GM18507 (cell line): ENCODE measurements at places on chromosomes 1 and 21.

DNA sequence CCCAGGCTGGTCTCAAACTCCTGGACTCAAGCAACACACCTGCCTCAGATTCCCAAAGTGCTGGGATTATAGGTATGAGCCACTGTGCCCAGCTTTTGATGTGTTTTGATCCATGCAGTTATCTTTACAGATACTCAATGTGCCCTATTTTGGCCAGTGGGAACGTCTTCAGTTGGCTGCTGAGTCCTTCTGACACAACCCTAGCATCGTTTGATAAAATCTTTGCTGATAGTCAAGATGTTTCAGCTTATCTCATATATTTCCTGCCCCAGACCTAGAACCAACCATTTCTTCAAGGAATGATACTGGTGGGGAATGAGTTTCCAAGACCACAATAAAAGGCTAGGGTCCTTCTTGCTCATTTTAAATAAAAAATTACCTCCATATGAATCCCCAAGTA lies 11.6 kb downstream of the POGZ start:
- no peak for DNase-seq

- no peak for DNase-seq
These were observed 19.3 kb upstream of the IGSF3 start for GRCh38 chr1:116686723-116687352.

DNA sequence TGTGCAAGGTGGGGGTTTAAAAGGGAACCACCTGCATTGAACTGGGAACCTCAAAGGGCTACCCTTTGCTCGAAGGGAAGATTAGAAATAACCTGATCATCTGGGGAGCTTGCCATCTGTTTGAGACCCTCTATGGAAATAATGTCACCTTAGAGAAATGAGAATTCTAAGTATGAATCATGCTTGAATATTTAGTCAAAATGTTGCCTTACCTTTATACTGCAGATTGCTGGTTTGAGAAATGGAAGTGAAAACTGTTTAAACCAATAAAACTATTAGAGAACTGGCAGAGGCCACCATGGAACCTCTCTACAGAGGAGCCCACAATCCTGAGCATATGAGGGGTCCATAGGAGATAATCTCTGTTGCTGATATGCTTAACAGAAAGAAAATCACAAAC lies 131.2 kb upstream of the FAM78B start:
- DNase-seq: no peak

DNA sequence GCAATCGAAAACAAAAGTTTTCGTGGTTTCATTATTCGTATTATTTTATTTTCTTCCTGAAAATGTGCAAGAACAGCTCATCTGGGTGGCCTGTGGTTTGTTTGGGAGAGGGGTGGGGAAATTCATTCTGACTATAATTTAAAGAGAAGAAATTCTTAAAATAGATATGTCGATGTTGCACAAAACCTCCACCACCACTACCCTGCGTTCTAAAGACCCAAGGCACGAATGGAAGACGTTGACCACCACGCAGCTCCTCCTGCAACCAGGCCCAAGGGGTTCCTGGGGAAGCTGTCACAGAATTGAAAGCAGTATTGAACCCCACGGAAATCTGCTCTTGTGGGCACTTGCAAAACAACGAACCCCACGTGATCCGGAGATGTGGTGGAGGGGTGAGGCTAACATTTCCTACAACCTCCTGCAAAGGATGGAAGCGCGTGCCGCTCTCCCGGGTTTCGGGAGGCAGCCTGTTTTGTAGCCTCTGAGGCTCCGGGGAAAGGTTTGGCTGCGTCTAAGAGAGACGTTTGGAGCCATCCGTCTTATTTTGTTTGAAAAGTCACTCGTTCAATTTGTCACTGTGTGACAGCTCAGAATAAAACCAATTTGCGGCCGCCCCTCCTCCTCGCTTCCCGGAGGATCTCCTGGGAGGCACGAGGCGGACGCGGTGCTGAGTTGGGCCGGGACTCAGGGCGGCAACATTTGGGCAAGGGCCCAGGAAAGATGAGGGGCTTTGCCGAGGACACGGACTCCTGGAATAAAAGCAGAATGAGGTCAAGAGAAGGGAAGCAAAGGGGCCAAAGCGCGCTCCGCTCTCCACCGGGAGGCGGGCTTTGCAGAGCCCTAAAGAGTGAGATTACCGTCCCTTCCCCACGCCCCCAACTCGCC lies 810 bp upstream of the HLX start:
- no peak for DNase-seq

DNA sequence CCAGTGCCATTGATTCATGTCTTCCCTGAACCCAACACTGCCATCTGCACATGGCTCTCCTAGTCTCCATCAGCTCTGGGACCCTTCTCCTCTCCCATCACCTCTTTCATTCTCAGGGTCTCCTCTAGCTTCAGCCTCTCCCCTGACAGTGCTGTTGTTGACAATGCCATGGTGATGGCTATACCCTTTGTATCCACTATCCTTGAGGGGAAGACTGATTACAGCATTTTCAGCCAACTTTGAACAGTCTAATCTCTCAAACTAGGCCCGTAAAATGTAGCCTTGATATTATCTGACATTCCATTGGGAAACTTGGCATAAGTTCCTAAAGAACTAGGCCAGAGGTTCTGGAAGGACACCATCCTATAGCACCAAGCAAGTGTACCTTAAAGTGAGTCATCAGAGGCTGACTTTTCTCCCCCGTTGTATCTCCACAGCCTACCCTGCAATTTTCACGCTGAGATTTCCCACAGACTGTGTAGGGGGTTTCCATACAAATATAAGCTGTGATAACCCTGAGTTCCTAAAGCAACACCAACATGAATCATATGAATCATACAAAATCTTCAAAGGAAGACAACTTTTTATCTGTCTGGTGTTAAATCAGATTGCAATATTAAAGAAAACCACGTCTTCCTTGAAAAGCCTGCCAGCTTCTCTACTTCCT lies 5.8 kb downstream of the HAO2 start:
- no peak for DNase-seq

DNA sequence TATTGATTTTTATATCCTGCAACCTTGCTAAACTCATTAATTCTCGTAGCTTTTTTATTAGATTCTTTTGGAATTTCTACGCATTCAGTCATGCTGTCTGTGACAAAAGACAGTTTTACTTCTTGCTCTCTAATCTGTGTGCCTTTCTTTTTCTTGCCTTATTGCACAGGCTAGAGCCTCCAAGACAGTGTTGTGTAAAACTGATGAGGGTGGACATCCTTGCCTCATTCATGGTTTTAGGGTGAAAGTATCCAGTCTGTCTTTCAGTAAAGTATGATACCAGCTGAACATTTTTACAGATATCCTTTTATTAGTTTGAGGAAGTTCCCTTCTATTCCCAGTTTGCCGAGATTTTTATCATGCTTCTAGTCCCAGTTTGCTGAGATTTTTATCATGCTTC lies 133.8 kb downstream of the HS2ST1 start:
- no peak for DNase-seq

- peak; percentile 36 for DNase-seq
These were observed 172.0 kb upstream of the KIAA0040 start for GRCh38 chr1:175364424-175365076.

DNA sequence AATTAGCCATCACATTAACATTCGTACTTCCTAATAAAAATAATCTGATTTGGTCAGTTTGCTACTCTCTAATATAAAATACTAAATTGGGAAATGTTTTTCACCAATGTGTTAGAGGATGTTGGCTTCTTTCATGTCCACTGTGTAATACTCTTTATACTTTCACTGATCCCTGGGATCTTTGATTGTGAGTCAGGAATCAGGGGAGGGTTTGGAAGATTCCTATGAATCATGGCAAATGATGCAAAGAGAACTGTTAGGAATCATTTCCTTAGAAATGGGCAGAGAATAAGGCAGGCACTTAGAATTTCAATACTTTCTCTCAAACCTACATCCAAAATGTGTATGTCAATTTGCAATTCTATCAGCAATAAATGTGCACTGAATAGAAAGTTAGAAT lies 31.0 kb downstream of the KRTAP24-1 start:
- no peak for DNase-seq

GRCh38 chr1:5151511-5151910 lies 497.1 kb downstream of the AJAP1 start:
- DNase-seq: no peak

DNA sequence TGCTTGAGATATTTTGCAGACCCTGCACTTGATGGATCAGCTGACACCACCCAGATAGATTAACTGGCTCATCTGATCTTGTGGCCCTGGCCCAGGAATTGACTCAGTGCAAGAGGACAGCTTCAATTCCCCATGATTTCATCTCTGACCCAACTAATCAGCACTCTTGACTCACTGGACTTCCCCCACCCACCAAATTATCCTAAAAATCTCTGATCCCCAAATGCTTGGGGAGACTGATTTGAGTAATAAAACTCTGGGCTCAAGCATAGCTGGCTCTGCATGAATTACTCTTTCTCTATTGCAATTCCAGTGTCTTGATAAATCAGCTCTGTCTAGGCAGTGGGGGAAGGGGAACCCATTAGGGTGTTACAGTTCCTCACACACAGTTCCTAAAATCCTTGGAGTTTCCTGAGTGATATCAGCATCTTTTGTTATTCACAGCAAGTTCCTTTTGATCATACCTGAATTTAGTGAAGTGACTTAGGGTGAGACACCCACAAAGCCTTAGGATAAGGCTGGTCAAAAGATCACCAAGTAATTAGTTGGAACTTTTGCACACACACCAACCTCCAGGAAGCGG lies 104.2 kb downstream of the COP1 start:
- no peak for DNase-seq

DNA sequence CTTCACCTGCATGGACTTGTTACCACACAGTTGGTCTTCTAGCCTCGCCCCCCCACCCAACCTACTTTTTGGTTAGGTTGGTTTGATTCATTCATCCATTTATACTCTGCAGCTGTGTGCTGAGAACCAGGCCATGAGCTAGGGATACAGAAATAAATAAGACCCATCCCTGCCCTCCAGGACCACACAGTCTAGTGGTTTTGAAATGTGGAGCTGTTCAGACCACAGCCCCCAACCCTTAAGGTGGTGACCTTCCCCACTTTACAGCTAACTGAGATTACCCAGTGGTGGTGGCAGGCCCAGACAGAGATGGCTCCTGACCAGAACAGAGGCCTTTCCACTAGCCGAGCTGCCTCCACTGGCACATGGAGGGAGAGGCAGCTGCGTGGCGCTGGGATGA lies 37.0 kb downstream of the LRRN2 start:
- DNase-seq: no peak

DNA sequence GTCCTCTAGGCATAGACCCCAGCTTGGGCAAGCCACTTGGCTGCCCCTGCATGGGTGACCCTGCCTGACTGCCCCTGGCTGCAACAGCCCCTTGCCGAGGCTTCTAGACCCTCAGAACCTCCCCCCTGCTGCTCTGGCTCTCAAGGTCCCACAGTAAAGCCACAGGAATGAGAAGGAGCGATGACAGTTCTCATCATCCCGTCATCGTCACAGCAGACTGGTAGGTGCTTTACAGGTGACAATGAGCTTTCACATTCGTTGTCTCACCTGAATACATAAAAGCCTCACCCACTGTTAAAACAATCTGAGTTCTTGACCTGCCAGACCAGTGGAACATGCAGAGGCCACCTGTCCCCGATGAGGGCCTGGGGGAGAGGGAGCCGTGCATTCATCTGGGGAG lies 36.0 kb upstream of the GPR157 start:
- DNase-seq: no peak

GRCh38 chr1:18256282-18257235 lies 149.0 kb downstream of the IGSF21 start:
- no peak for DNase-seq

GRCh38 chr21:40162075-40162474 lies 294.8 kb downstream of the PCP4 start:
- no peak for DNase-seq

GRCh38 chr1:180769889-180770288 lies 138.1 kb downstream of the XPR1 start:
- DNase-seq: no peak

DNA sequence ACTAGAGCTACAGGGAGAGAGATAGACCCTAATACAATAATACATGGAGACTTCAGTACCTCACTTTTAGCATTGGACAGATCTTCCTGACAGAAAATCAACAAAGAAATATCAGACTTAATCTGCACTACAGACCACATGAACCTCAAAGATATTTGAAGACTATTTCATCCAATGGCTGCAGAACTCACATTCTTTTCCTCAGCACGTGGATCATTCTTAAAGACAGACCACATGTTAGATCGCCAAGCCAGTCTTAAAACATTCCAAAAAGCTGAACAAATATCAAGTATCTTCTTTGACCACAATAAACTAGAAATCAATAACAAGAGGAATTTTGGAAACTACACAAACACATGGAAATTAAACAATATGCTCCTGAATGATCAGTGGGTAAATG lies 576.0 kb downstream of the KIF26B start:
- no peak for DNase-seq

GRCh38 chr1:108141621-108142020 lies 58.5 kb downstream of the SLC25A24 start:
- DNase-seq: no peak

- no peak for DNase-seq
These were observed 109.8 kb downstream of the DUSP10 start for GRCh38 chr1:221632072-221632471.

DNA sequence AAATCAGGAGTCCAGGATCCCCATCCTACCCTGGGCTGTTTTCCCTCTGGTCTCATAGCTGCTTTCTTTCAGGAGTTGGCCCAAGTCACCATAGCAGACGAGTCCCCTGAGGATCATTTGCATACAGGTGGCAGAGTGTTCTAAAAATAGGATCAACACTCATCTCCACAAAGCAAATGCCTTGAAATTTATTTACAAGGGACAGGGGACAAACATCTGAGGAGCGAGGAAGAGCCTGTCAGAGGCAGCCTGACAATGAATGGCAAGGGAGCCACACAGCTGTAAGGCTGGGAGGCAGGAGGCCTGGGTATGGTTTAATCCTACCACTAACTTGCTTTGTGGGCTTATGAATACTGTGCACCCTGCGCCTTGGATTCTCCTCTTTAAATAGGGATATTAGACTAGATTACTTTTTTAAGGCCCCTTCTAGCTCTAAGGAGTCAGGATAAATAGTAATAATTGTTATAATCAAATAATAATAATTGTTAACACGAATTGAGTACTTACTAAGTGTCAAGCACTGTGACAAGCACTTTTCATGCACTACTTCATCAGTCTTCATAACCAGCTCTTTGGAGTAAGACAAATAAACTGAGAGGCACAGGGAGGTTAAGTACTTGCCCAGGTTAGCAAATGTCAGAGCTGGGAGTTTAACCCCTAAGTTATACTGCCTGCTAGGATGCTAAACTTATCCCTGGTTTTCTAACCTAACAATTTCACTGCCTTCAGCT lies 34.5 kb downstream of the RAB3B start:
- DNase-seq: no peak

DNA sequence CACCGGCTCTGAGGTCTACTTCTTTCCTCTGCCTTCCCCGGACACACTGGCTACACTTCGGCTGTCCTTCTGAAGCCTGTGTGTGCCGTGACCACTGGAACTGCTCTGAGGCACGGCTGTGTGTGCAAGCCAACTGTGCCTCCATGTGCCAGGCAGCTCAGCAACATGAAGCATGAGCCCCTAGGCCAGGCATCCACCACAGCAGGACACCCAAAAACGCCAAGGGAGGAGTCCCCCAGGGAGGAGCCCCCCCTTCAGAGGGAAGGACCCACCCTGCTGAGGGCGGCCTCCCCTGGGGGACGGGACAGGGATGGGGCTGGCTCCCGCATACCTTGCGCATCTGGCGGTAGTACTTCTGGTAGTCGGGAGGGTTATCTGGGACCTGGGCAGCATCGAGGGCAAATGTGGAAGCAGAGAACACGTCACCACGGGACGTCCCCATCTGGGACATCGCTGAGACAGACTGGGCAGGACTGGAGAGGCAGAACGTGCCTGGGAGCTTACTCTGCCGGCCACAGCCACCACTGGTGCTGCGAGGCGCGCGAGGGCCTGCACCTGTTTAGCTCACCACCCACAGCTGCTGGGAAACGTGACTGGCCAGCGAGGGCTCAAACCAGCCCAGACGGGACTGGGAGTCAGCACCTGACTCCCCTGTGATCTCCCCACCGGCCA lies 20.5 kb downstream of the LSS start:
- no peak for DNase-seq
